NCI-H774 (cell line): ENCODE measurements at places on chromosomes 11 and 22.

GRCh38 chr11:108663154-108663877, 1.6 kb upstream of the DDX10 start:
- DNase-seq = no peak

DNA sequence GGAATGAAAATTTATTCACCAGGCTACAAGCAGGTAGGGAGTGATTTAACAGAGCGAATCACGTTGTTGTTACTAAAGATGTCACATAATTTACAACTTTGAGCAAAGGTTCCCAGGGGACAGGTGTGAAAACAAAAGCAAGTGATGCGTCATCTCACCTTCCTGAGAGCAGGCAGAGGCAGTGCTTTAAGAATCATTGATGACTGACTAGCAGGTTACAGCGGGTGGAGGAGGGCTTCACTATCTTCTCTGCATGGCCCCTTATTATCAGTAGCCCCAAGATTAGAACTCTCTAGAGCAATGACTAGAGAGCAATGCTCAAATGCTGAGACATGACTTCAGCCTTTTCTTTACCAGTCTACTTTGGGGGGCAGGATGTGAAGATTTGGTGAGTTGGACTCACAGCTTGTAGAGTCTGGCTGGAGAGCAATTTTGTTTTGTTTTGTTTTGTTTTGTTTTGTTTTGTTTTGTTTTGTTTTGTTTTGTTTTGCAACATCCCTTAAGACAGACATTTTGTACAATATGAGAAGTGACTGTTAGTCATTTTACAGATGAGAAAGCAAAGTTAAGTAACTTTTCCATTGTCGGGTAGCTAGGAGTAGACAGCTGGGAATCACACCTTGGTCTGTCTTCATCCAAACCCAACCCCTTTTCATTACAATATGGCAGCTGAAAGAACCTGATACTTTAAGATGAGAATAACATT, 84.8 kb downstream of the SLC1A2 start:
- DNase-seq = no peak

- DNase-seq = no peak
These were observed 153.8 kb upstream of the ZBED5 start for GRCh38 chr11:11011617-11012016.

DNA sequence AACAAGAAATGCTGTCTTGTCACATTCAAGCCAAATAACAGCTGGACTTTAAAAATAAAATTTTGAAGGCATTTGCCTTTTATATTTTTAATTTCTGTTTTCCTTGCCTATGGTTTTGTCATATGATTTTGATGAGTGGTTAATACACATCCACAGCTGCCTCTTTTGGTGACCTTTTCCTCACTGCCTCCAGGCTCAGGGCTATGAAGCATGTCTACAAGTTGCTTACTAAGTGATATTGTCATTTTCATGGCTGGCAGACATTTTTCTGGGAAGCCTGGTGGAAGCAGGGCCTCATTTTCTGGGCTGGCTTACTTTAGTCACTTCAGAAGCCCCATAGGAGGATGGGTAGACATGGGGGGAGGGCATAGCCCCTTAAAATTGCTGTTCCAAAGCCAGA, 344.9 kb downstream of the SOX6 start:
- DNase-seq = no peak

- DNase-seq = no peak
These were observed 9.4 kb upstream of the CASP12 start for GRCh38 chr11:104907521-104908185.

- DNase-seq = no peak
These were observed 72.9 kb upstream of the OR5AN1 start for GRCh38 chr11:59285716-59286260.

DNA sequence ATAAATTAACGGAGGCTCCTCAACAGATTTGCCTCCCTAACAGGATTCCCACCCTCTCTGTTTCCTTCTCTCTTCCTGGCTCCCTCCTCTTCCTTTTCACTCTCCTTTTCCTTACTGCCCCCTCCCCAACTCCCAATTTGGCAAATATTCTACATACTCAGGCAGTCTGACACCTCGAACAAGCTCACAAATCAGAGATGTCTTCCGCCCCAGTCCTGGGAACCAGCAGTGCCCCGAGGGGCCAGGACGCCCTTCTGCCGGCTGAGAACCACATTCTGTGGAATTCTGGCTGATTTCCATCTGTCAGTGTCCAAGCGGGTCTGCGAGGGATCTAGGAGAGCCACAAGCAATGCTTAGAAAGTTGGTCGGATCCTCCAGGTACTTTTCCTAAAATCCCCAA, 94.0 kb downstream of the NTM start:
- DNase-seq = no peak
